ENCODE measurements at places on chromosomes 3 and 15.

DNA sequence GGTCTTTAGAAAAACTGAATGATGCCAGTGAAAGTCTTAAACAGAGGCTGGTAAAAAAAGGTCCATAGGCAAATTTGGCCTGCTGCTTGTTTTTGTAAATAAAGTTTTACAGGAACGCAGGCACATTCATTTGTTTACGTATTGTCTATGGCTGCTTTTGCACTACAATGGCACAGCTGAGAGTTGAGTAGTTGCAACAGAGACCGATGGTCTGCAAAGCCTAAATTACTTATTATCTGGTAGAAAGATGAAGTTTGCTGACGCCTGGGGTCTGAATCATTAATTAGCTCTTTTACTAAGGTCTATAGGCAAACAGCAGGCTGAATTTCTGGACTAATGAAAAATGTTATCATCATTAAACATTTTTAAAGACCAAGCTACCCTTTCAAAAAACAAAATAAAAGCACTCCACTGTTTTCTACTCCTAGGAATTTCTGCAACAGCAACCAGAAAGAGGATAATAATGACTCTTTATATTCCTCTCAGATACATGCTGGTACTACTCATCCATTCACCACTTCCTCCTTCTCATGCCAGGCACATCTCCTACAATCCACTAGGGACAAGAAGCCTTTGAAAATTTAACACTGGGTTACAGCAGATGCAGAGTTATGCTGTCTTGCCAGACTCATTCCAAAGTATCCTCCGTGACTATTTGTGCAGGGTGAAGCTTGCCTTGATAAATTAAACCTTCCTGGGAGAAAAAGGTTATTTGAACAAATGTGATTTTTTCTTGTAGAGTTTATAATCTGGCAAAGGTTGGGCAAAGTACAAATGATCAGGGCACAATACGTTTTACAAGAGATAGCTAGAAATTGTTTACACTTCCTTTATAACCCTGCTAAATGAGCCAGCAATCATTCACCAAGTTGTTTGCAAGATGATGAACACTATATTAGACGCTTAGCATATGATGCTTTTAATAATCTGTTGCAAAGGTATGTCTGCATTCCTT lies 6.0 kb downstream of the GATM start:
- DNase-seq = no peak

DNA sequence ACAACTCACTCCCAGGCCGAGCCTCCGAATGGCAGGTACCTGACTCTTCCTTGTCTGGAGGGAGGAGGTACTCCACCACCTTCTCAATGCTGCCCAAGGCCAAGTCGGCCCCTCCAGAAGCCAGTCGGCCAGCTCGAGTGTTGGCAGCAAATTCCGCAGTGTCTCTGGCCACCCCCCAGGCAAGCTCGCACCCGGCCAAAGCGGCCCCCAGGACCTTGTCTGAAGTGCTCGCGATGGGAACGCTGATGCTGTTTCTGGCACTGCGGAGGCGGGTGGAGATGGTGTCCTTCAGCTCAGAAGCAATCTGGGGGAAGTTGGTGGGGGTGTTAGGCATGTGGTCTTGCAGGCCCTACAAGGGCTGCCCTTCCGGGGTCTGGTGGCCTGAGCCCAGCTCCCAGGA lies 9.2 kb downstream of the PLIN1 start:
- DNase-seq = no peak

GRCh38 chr3:128499724-128500275 lies 6.8 kb upstream of the GATA2 start:
- no peak for DNase-seq

DNA sequence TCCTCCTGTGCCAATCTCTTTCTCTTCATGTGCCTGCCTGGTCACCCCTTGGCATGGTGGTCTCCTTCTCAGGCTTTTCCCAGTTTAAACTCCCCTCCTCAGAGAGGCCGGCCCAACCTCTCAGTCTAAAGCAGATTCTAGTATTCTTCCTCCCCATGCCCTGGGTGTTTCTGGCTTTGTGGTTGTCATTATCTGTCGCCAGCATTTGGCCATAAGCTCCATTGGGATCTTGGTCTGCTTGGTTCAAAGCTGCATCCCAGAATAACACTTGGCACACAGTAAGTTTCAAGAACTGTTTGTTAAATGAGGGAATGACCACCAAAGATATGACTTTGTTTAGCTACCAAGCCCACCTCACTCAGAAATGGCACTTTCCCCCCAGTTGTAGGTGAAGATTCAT lies 11.2 kb upstream of the RAD18 start:
- DNase-seq = no peak

GRCh38 chr3:8618950-8619349 lies 25.6 kb downstream of the SSUH2 start:
- no peak for DNase-seq

DNA sequence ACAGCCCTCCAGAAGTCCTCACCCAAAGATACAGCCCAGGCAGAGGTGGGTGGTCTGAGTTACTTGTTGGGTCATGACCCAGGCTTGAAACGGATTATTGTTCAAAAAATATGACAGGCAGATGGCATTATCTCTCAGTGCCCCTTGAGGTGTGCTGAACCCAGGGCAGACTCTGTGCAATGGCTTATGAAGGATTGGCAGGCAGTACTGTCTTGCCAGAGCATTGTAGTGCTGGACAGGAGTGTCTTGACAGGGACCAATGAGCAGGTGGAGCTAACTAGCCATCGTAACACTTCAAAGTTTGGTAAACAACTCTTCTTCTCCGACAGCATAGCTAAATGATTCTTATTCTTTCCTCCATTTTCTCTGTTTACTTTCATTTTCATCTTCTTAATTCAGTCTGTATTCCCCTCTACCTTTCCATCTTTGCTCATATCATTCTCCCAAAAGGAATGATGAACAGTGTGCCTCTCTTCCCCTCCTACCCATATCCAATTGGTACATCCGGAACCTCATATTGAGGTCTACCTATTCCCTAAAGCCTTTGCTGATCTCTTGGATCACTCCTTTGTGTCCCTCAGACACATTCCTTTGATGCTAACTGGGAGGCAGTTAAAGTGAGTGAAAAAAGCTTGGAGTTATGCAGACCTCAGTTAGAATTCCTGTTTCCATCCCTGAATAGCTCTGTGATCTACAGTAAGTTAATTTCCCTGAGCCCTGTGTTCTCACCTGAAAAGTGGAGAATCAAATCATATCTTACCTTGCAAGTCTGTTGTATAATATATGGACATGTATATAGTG lies 2.6 kb upstream of the IL20RB start:
- no peak for DNase-seq

DNA sequence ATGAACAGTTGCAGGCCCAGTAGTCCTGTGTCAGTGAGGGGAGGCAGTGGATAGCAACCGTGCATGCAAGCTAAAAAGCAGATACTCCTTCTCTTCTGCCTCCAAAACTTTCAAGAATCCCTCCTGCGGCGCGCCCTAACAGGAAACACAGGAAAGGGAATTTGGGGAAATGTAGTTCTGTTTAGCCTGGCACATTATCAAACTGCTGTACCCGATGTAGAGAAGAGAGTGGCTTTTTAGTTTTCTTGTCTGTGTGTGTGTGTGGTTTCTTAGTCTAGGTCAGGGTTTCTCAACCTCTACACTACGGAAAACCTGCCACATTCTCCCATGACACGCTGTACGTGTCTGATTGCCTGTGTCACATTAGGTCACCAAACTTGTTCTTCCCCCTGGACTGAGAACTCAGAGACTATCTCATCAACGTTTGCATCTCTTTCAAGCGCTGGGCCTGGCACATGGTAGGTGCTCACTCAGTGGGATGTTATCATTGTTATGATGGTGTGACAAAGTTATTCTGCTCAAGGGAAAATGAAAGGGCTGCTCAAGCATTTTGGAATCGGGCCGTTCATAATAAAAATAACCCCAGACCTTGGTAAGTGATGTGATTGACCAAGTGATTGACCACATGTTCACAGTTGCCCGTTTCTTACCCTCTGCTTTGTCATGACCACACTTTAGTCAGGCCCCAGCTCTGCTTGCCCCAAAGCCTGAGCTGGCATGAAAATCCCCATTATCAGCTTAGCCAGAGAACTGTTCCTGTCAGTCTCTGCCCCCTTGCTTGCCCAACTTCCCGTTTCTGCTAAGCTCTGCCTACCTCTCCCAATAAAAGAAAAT lies 33.2 kb downstream of the TM4SF4 start:
- DNase-seq = no peak

DNA sequence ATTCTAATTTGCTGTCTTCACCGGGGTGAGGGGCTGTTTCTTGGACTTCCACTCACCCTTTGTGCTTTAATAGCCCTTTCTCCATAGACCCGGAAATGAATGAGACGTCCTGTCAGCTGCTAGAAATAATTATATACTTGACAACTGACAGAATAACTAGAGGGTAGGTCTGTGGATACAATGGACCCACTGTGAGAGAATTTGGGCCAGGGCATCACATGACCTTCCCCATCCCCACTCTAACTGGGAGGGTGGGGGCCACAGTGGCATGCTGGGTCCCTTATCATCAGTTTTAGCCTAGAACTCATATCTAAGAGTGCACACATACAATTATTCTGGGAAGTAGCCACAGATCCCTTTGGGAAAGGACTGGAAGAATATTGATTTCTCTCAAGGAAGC lies 25.9 kb upstream of the MINAR1 start:
- DNase-seq = no peak

GRCh38 chr15:57418635-57419034 lies 42.3 kb downstream of the CGNL1 start:
- DNase-seq = no peak

GRCh38 chr15:80141916-80142598 lies 10.7 kb upstream of the FAH start:
- DNase-seq = no peak

All from stimulated activated CD8-positive, alpha-beta memory T cell treated with anti-CD3 and anti-CD28 coated beads, Interleukin-7, amount 100 ng/mL, for 1 hour (primary cell).